CD4-positive, alpha-beta T cell treated with Interleukin-4 for 4 hours (primary cell): ENCODE measurements at places on chromosomes 13 and 19.

DNA sequence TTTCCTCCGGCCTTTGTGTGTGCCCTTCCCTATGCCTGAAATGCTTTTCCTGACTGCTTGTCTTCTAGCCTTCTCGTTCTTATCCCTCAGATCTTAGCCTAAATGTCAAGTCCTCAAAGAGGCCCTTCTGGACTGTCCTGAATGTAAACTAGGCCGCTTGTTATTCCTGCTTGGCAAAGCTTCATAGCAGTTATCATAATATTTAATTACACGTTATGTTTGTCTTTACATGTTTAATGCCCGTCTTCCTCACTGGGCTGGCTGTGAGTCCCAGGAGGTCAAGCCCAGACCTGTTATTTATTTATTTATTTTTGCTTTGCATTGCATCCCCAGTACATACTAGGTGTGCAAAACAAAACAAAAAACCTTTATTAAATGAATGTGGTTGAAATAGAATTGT is 62.7 kb downstream of the SIPA1L3 start:
- no peak for DNase-seq

- DNase-seq: no peak
Observed at GRCh38 chr19:31286491-31286890, 62.7 kb downstream of the TSHZ3 start.

GRCh38 chr13:96967248-96967745 is 27.0 kb downstream of the OXGR1 start:
- no peak for DNase-seq

GRCh38 chr19:3481241-3482090 is 1.1 kb upstream of the SMIM24 start:
- no peak for DNase-seq

GRCh38 chr13:31005066-31005465 is 72.6 kb downstream of the TEX26 start:
- DNase-seq: no peak

GRCh38 chr13:44810061-44810840 is 179.0 kb downstream of the NUFIP1 start:
- DNase-seq: no peak

GRCh38 chr13:101846701-101847100 is 394.2 kb downstream of the ITGBL1 start:
- DNase-seq: no peak

GRCh38 chr13:66635526-66635925 is 594.6 kb downstream of the PCDH9 start:
- DNase-seq: no peak

GRCh38 chr19:17348700-17349099 is 11.3 kb downstream of the GTPBP3 start:
- no peak for DNase-seq

DNA sequence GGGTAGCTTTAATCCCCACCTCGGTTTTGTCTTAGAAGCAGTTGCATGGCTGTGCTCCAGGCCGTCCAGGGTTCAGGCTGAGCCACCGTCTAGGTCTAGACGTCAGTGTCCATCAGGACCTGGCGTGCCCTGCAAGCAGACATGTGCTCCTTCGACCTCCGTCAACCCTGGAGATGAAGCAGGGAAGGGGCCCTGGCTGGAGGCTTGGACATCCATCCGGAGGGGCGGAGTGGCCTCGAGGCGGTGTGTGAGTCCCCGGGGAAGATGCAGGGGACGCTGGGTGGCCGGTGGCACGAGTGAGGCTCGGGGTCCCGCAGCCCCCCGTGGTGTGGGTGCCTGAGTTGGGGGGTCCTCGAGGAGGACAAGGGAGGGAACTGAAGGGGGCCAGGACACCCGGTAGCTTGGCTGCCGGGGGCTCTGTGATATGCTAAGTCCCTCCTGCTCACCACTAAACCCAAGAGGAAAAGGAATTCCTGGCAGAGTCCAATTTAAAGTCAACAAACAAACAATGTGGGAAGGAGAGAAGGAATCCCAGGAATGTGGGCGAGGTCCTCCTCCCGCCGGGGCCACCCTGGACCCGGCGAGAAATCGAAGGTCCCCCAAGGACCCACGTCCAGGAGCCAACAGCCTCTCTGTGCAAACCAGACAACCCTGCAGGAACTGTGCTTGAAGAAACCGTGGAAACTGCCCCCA is 14.9 kb upstream of the PTBP1 start:
- no peak for DNase-seq

GRCh38 chr13:78299832-78300623 is 303.3 kb downstream of the POU4F1 start:
- no peak for DNase-seq

GRCh38 chr13:34583181-34583580 is 358.9 kb upstream of the NBEA start:
- DNase-seq: no peak

GRCh38 chr19:16366433-16367260 is 42.0 kb downstream of the KLF2 start:
- peak; percentile 83 for DNase-seq

DNA sequence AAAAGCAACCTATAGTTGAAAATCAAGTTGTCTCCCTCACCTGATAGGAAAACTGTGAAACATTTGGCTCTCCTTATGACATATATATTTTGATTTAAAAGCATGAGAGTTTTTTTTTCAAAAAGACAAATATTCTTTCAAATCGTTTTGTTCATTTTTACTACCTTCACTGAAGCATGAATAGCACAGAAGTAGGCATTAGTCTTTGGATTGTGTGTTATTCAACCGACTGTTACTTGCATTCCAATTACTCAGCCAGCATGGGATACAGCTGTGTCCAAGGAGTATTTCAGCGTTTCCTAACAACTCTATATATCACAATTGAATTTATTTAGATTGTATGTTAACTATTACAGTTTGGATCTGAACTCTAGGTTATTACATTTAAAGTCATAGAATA is 135.2 kb downstream of the PCDH9 start:
- DNase-seq: no peak

GRCh38 chr19:41540041-41540695 is 35.8 kb upstream of the CEACAM21 start:
- no peak for DNase-seq

DNA sequence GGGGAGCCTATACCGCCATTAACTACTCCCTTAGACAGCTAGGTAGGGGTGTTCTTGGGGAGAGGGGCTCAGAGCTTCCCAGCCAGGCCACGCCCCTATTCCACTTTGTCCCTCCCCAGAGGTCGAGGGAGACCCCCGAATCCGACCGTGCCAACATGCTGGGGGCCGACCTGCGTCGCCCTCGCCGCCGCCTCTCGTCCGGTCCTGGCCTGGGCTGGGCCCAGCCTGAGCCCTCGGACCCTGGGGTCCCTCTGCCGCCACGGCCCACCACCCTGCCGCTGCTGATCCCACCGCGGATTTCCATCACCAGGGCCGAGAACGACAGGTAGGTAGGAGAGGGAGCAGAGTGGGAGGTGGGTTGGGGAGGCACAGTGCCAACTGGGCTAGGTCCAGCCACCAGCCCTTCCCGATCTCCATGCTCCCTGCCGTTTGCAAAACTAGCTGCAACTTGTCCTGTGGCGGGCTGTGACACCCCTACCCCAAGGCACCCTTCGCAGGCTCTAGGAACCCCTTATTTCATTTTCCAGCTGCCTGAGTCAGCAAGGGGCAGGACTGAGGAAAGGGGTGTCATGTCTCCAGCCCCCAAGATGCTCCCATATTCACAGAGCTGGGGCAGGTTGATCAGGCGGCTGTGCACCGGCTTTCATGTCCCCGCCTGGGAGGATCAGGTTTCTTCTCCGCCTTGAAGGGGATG is 2.6 kb upstream of the PDE4A start:
- no peak for DNase-seq

GRCh38 chr13:97858161-97858560 is 95.3 kb upstream of the IPO5 start:
- no peak for DNase-seq
